ENCODE measurements at places on chromosomes 5 and 9.

DNA sequence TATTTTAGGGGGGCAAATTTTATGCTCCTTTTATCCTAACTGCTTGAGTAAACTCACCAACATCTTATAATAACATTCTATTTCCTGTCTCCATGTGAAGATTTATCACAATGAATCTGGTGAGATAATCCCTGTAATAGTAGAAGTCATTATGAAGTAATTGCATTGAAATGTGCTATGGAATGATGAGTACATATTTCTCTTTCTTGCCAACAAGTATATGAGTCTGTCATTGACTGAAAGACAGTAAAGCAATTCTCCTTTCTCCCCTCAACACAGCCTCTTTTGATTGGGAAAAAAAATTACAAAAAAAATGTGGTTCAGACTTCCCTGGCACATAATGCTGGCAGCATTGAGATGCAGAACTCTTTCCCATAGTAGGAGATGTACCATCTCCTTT lies 459.2 kb upstream of the RGMB start:
- DNase-seq = no peak

- no peak for DNase-seq
Measured at GRCh38 chr5:159877016-159877415, 39.3 kb upstream of the ADRA1B start.

DNA sequence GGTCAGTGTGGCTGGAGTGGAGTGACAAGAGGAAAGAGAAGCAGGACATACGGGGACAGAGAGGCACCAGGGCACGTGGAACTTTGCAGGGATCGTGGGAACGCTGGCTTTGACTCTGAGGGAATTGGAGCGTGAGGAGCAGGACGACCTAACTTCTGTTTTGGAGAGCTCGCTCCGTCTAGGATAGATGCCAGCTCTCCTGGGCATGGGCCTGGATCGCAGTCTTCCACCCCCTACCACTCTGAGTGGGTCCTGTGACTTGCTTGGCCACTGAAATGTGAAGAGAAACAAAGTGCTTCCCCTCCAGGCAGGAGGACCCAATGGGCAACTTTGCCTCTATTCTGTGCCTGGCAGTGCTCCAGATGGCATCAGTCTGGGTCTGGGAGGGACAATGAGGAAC lies 8.7 kb upstream of the SH3PXD2B start:
- no peak for DNase-seq

- no peak for DNase-seq
Measured at GRCh38 chr9:127976498-127976897, 4.3 kb downstream of the EEIG1 start.

GRCh38 chr5:33850100-33850594 lies 41.6 kb downstream of the ADAMTS12 start:
- DNase-seq = peak; percentile 48

DNA sequence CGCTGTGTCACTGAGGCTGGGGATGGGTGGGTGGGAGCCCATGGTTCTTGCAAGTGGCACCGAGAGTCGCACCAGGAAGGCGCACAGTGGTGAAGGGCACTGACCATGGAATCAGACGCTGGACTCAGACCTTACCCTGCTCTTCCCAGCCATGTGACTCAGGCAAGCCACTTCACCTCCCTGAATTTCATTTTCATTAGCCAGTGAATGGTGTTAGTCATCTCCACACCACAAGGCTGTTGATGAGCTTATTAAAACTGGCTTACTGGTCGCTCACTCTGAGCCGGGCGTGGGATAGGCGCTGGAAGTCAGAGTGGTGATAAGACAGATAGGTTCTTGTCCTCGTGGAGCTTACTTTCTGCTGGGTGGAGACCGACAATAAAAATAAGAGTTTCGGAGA lies 25.1 kb downstream of the FGF18 start:
- no peak for DNase-seq

GRCh38 chr9:138071292-138071691 lies 193.7 kb downstream of the CACNA1B start:
- peak; percentile 12 for DNase-seq

GRCh38 chr5:151254556-151254955 lies 1.6 kb downstream of the GM2A start:
- DNase-seq = no peak

GRCh38 chr9:134213508-134213850 lies 49.1 kb upstream of the RNU6ATAC start:
- no peak for DNase-seq

- no peak for DNase-seq
Measured at GRCh38 chr9:137545123-137545522, 5.1 kb downstream of the PNPLA7 start.

DNA sequence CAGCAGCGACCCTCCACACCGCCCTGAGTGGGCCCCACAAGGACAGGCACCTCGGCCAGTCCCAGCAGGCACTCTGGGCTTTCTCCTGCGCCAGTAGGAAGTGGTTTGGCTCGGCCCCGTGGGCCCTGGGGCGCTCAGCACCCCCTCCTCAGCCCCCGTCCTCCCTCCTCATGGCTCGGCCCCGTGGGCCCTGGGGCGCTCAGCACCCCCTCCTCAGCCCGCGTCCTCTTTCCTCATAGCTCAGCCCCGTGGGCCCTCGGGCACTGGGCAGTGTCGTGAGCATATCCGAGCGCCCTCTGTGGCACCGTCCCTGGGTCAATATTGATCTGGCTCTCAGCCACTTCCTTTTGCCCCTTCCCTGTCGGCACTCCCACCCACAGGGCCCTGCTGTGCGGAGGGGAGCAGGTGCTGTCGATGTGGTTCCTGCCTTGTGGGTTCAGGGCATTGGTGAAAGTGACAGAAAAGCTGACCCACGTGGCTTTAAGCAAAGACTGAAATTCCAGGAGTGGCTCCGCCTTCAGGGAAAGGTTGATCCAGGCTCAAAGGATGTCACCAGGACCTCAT lies 5.5 kb upstream of the SCGB3A1 start:
- DNase-seq = no peak

DNA sequence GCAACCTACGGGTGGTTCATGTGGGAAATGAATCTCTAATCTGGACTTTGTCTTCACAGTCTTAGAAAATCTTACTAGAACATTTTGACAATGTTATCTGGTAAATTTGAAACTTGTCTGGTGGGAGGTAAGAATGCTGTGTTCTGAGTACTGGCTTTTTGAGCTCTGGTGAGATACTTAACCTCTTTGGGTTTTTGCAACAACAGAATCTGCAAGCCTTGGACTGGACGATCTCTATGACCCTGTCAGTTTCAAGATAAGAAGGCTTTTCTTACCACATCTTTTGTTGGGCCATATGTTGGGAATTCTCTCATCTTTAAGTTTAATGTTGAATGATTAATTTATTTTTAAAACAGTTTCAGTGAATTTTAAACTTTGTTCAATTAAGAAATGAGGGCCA lies 112.9 kb downstream of the GOLPH3 start:
- no peak for DNase-seq

DNA sequence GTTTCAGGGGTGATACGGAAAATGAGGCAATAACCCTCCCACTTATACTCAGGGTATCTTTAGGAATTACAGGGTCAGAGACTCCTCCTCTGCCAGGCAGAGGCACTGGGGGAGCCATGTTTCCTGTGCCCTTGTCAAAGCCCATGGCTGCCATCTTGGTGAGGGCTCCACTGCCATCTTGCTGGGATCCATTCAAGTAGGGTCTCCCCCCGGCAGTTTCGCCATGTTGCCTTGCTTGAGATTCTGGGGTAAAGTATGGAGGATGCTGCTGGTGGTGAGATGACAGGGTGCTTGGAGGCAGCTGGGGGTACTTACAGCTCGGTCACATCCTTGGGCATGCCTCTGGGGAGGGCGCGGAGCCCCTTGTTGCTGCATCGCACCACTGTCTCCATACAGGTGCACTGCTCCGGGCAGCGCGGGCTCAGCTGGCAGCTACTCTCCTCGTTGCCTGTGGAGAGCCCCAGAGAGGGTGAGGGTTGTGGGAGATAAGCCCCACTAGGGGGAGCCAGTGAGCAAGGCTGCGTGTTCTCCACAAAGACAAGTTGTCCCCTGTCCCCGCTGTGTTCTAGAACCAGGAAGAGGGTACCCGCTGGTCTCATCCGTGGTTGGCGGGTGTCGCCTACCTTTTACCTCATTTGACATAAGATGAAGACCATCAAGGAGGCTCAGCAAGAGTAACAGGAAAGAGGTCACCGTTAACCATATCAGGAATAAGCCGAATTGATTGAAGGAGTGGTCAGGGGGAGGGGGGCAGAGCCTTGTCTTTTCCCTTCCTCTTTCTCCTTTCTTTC lies 169.0 kb upstream of the PANK3 start:
- DNase-seq = peak; percentile 39

- no peak for DNase-seq
Measured at GRCh38 chr5:175557778-175558177, 79.4 kb downstream of the SFXN1 start.

DNA sequence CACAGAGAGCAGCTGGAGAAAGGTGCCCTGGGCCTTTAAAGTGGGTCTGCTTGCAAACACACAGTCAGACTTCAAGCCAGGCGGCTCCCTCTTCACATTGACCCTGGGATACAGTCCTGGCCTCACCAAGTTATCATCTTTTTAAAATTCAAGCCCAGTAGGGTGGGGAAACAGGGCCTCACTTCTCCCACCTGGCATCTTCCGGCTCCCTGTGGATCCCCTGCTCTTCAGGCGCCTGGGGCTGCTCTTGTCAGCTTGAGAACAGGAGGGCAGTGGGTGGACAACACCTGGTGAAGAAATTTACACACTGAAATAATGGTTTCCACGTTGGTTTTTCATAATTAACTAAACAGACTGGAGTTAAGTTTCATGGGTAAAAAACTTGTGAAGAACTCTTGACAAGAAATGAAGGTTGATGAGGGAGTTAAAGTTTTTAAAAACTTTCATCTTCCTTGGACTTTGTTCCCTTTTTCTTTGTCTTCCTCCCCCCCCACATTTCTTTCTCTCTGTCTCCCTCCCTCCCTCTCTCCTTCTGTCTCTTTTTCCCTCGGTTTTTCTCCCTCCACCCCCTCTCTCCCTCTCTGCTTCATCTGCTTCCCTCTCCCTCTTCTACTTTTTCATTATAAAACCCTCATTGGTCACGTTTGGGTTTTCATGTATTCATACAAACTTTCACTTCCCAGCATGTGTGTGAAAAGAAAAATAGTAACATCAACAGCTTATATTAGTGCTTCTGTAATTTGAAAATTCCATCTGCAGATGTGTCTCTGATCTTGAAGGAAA lies 219.6 kb downstream of the DMRT2 start:
- no peak for DNase-seq

DNA sequence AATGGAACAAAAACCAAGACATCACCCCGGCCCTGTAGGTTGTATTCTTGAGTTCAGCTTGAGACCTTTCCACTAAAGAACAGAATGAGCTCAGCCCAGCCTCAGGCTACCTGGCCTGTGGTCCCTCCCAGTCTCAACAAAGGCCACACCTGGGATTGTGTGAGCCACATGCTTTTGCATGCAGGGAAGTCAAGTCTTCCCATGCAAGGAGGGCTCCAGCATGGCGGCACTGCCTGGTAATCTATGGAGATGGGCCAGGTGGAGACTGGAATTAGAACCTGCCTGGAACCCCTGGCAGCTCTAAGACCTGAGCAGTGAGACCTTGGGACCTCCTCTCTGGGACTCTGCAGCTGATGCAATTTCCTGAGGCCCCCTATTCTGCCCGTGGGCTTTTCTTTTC lies 49.4 kb upstream of the OTULINL start:
- no peak for DNase-seq

DNA sequence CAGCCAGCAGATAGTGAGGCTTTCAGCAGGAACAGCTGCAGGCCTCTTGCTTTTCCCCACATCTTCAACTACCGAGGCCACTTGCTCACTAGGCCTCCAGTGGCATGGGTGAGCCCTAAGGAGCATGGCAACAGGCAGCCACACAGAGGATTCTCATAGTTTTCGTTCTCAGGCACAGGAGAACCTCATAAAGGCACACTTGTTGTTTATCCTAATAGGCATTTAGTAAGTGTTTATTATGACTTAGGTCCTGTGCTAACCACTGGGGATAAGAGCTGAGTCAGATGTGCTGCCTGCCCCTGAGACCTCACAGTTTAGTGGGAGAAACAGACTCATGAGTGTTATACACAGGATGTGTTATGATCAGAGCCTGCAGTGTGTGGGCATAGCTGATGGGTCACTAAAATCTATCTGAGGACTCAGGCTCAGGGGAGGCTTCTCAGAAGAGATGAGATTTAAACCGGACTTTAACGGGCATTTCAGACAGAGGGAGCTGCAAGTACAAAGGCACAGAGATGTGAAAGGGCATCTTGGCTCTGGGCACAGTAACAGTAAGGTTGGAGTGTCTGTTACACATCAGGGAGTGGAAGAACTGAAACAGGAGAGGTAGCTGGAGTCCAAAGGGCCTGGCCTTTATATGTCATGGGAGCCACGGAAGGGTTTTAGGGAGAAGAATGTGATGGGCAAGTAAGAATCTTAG lies 21.0 kb upstream of the HEMGN start:
- DNase-seq = no peak

DNA sequence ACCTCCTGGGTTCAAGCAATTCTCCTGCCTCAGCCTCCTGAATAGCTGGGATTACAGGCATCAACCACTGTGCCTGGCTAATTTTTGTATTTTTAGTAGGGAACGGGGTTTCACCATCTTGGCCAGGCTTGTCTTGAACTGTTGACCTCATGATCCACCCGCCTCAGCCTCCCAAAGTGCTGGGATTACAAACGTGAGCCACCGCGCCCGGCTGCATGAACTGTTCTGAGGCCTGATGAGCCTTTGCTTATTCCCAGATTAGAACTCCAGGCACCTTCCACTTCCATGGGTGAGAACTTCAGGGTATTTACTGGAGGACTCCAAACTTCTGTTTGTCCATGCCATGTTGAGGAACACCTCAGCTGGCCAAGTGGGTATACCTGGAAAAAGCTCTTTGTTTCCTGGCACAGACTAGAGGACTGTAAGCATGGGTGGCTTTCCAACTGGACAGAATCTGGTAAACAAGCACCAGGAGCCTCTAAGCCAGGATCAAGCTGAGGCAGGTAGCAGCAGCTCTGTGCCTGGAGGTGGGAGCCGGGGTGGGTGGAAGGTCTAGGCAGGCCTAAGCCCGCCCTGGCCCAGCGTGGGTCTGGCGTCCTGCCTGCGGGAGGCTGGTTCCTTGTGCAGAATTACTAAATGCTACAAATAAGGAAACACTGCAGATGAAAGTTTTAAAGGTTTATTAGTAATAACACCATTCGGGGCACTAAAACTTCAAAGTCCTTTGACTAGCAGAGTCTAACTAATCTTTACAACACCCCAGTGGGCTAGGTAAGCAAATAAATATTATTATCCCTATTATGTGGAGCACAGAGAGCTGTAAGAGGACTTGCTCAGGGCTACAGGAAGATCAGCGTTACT lies 78.4 kb downstream of the SEMA5A start:
- DNase-seq = no peak

DNA sequence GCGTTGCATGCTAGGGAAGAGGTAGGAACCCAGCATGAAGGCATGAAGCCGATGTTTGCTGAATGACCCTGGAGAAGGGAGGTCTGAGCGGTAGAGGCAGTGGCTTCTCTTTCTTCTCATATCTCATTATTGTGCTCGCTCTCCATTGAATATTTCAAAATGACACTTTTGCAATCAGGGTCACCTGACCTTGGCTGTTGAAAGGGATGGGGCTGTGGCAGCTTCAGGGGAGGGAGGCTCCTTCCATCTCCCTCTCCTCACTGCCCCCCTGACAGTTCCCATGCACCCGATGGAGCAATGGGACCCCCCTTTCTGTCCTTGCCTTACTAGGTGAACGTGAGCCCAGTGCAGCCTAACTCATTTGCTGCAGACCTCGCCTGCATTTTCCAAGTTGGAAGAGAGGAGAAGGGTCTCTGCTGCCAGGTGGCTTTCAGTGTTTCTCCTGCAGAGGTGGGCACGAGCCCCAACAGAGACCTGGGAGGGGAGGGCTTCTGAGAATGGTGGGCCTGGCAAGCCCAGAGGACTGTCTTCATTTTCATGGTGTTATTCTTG lies 17.9 kb downstream of the STC2 start:
- no peak for DNase-seq

GRCh38 chr5:40416098-40416497 lies 263.6 kb upstream of the PTGER4 start:
- no peak for DNase-seq

GRCh38 chr5:82278711-82279370 lies 687 bp upstream of the RPS23 start:
- no peak for DNase-seq
